Lung microvascular endothelial cell (primary cell): ENCODE measurements at places on chromosomes 12 and 14.
A peak's percentile ranks its signal among the peaks of the same experiment; 100 is the strongest.

- peak; percentile 21 for DNase-seq
These were observed 63.6 kb upstream of the PWP1 start for GRCh38 chr12:107622001-107622400.

- DNase-seq: no peak
These were observed 92.9 kb downstream of the ESR2 start for GRCh38 chr14:64201296-64201695.

DNA sequence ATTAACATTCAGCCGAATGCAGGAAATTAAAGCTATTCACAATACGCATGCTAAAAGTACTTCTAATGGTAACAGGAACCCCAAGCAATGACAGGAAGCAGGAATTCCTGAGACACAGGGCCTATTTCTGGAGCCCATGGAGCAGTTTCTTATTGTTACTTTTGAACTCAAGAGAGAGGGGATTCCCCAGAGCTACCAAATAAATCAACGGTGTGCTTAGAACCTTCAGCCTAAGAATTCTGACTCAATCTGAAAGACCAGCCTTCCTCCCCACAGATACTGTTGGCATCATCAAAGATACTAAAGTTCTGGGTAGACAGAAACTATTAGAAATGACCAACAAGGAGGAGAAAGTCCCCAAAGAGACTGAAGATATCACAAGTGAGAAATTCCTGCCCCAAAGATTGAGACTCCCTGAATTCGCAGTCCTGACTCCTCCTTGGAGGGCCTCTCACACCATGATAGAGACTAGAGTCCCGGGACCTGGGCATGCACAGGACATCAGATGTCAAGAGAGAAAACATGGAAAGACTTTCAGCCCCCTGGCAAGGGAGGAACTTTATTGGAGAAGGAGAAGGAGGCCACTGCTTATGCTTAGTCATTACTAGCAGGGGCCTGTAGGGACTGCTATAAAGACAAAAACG is 32.7 kb downstream of the RTRAF start:
- no peak for DNase-seq

GRCh38 chr12:57477710-57478681 is 1.7 kb downstream of the ARHGAP9 start:
- DNase-seq: no peak

- DNase-seq: peak; percentile 96
These were observed 121.8 kb downstream of the BBS10 start for GRCh38 chr12:76226397-76226796.

DNA sequence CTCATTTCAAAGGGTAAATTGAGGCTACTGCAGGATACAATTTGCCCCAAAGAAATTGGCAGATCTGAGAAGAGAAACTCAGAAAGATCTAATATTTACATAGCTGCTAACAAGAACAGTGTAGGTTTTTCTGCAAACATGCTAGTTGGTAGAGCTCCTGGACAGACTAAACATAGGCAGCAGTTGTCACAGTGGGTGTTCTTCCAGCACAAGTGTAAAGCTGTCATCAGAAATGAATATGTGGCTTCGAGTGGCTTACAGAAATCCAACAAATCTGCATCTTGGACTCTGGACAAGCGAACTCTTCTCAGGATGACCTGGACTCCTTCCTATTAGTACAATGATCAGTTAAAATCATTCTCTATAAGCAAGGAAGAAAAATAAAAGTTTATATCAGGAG is 5.9 kb downstream of the CBX5 start:
- DNase-seq: no peak

DNA sequence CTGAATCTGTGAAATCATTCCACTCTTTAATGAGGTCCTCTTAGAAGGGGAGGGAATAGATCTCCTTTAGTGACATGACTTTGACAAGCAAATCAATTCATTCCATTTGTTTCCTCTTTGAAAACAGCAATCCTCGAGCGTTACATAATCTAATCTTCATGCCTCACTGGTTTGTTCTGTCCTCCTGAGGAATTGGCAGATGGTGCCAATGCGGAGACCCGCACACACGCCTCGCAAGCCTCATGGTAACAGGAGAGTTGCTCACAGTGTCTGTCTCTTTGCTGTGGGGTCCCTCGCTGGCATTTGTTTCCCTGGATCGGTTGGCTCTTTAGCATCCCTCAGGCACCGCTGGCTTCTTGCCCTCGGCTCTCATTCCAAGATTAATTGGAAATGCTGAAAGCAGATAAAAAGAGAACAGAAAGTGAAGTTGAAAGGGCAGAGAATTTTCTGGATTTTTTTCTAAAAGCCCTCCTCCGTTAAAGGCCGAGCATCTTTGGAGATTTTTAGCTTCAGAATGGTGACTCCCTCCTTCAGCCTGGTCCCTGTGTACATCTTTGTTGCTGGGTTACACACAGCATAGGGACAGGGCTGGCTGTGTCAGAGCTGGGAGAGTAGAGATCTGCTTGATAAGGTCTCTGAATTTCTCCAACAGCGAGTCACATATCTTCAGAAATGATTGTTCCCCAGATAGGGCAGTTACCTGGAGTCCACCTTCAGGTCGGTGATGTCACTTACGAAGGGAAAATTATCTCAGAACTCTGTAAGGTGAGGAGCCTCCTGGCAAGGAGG is 10.1 kb upstream of the CABP1 start:
- no peak for DNase-seq

- DNase-seq: no peak
These were observed 371.3 kb upstream of the FAR2 start for GRCh38 chr12:28777603-28778365.

- DNase-seq: no peak
These were observed 134.8 kb downstream of the FOXN3 start for GRCh38 chr14:89282191-89282590.

DNA sequence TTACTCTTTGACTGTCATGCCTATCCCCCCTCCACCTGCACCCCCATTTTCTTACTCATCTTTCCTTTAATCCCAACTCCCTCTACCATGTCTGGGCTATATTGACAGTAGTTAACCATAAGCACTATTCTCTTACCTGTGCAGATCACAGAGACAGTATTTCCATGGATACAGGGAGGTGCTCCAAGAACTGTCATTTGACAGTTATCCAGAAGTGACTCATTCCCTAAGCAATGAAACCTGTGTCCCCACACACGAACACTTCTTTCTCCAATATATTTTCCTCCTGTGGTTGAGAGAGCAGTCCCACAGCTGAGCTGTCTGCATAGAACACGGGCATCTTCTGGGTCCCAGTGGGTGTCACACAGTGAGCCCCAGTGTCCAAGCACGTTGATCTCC is 68.8 kb downstream of the CD163L1 start:
- peak; percentile 16 for DNase-seq

DNA sequence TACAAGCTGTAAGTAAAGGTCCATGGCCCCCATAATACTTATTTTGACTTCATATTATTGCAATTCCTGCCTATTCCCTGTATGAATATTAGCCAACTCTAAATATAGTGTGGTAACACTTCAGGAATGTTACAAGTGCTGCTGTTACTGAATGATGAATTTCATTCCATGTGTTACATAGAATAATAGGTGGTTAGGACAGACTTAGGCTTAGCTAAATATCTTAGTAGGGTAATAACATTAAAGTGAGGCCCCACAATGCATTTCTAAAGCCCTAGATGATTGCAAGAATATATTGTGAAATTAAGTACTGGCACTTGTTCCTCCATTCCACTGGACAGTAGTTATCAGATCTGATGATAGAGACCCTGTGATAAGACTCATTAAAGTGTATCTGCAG is 182.7 kb downstream of the PCNX1 start:
- no peak for DNase-seq

- no peak for DNase-seq
These were observed 131.9 kb upstream of the CAND1 start for GRCh38 chr12:67137256-67137655.

DNA sequence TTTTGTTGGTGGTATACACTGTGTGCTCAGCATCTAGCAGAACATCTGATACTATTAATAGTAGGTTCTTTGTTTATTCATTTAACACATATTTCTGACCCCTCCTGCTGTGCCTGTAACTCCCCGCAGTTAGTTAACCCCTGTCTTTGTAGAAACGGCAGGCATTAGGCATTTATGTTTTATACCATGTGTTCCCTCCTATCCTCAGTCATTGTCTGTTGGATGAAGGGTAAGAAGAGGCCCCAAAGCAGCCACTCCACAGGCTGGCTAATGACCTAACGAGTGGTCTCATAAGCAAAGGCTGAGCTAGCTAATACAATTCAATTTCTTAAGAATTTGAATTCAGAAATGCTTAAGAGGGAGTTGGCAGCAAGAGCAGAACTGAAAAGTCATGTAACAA is 170.8 kb downstream of the TMX1 start:
- DNase-seq: no peak

GRCh38 chr14:59926534-59926933 is 6.6 kb downstream of the LRRC9 start:
- no peak for DNase-seq

DNA sequence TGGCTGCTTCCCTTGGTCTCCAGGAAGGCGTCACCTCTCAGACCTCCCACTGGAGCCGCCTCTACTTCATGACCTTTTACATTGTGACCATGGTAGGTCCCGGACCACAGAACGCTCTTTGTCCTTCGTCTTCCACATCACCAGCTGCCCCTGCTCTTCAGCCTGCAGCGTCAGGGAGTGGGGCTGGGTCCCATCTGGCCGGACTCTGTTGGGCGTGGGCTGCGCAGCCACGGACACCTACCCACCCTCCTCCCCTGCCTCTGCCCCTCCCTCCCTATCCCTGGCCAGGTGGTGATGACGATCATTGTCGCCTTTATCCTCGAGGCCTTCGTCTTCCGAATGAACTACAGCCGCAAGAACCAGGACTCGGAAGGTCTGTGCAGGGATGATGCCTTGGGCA is 43.3 kb downstream of the SLC8B1 start:
- no peak for DNase-seq

GRCh38 chr12:100716945-100717732 is 77.4 kb upstream of the ANO4 start:
- no peak for DNase-seq

DNA sequence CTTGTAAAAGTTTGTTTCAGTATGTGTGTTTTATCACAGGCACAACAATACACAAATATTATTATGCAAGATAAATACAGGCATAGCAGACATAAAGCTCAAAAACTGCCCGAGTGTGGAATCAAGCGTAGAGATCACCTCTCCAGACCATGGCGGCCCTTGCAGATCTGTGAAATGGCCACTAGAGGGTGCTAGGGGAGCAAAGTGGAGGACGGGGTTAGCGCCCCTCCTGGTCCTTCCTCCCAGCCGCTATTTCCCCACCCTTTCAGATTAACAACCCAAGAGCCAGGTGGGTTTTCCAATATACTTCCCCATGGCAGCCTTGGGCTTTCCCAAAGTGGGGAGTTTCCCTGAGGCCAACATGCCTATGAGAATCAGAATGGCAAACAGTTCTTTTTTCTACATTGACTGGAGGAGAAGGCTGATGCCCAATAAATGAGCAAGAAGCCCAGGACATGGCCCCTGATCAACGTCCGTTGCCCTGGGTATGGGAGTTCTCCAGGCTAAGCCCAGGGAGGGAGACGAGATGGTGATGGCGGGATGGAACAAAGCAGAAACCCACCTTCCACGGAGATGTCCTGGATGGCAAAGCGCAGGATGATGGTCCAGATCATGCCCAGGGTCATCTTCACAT is 67.4 kb downstream of the ACTN1 start:
- DNase-seq: peak; percentile 80

- DNase-seq: no peak
These were observed 1.2 kb downstream of the RAB15 start for GRCh38 chr14:64970776-64971477.

GRCh38 chr14:85159726-85160125 is 370.2 kb upstream of the FLRT2 start:
- no peak for DNase-seq

DNA sequence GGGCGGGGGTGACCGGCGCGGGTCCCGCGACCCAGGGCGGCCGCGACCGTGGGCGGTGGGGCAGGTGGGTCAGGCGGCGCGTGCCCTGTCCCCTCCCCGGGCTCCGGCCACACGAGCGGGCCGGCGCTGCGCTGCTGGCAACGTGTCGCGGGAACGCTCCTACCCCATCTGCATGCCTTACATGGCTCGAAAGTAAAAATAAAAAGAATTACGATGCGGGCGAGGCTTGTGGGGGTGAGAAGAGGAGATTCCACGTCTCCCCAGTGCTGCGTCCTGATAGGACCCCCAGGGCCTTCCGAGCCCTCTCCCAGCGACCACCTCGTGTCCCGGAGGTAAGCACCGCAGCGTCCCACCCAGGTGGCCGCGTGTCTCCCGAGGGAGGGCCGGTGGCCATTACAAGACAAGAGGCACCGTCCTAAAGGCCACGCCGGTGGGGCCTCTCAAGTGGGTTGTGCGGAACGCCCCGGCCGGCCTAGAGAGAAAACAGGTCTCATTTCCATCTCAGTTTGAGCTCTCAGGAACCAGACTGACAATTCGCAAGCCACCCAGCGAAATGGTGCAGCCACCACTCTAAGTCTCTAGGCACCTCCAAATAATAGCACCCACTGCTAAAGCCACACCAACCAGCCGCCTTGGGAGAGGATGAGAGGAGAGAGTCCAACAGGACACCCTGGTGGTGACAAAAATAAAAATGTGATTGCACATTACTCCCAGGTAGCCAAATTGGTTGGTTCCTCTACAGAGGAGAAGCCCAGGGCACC is 612 bp upstream of the FOXN3 start:
- DNase-seq: peak; percentile 71

GRCh38 chr14:73997944-73998447 is 21.1 kb downstream of the ENTPD5 start:
- no peak for DNase-seq

GRCh38 chr14:93462479-93462878 is 31.7 kb downstream of the UNC79 start:
- no peak for DNase-seq

DNA sequence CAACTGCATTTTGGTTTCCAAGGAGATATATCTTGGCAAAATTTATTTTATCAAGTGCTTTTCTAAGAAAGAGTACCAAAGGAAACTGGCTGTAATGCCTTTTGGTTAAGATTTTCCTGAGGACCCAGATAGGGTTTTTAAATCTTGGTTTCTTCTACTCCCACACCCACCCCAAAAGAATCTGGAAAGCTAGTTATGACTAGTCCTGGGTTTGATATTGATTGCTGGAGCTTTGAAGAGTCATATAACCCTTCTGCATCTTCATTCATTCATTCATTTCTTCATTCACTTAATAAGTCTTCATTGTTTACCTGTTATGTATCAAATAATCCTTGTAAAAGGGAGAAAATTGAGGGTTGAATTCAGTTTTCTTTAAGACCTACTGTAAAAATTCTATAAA is 425.2 kb downstream of the PCNX1 start:
- DNase-seq: no peak

DNA sequence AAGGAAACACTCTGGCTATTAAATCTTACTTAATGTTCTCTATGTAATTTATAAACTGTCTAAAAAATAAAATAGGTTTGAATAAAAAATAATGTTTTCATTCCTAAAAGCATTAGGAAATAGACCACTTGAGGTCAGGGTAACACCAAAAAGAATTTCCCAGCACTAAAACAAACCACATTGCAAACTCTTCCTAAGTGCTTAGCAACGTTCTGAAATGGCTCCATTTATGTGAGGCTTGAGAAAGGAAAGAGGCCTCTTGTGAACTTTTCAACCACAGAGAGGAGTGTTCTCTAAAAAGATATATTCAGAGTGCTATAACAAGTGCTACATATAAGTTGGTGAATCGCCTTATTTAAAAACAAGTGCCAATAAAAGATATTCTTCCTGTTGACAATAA is 42.7 kb downstream of the ALX1 start:
- DNase-seq: no peak
